Aorta (tissue), 5 donors: ENCODE measurements at places on chromosomes 11 and 22. TPM values are rescaled to one million over a fixed set of nuclear protein-coding genes. Genes with fewer than 3 reads are reported as not detected.

OR52I2 gene
- not detected for total RNA-seq

NRIP3 gene
- 1.9 TPM for total RNA-seq

MIOX gene
- total RNA-seq: not detected

CECR2 gene
- 2.1 TPM for total RNA-seq

SCGB2A2 gene
- total RNA-seq: not detected

OR10D3 gene
- total RNA-seq: not detected
